NCI-H524 (cell line): ENCODE measurements at places on chromosomes 7 and 10.

DNA sequence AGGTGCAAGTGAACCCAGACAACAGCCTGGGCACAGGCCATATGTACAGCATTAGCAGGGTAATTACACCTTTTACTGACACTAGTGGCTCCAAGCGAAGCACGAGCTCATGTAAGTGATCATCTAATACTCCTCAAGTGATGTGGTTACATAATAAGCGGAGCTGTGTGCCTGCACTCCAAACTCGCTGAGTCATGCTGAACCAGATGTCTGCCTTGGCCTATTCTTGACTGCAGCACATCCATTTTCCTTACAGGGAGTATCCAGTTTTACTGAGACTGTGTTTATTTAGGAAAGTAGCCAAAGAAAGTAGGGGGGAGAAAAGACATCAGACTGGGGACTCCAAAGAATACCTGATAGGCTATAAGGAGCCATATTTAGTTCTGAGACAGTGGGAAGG, 90.1 kb downstream of the GRM3 start:
- no peak for DNase-seq

DNA sequence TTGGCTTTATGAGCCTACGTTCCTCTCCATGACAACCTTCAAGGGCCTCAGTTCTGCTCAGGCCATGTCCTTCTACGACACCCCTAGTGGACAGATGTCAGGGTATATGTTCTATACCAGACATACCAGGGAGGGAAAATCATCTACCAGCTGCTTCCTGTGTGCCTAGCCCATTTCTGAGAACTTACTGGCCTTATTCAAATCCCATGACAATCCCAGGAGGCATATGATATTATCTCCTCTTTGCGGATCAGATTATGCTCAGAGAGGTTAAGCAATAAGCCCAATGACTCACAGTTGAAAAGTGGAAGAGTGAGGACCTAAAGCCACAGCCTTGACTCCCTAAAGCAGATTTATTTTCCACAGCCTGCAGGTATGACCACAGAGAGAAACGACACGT, 139.3 kb downstream of the GLI3 start:
- no peak for DNase-seq

DNA sequence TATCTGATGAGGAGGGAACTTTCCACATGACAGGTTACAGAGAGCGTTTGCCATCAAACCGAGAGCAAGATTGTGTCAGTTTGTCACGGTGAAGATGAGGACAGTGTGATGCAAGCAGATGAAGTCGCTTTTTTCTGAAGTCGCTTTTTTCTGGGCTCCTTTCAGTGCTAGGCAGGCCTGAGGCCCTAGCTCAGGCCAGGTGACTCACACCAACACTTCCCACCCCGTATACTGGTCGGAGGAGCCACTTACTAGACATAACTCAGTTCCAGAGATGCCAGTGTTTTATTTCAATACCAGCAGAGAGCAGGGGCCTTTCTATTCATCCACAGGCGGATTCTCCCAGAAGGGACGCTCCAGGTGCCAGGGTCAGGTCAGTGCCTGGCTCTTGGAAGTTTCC, 58.9 kb downstream of the SFMBT2 start:
- no peak for DNase-seq

- DNase-seq, result no peak
These were observed 56.3 kb upstream of the FAM3C start for GRCh38 chr7:121452389-121452788.
